Activated CD4-positive, alpha-beta T cell treated with anti-CD3 and anti-CD28 coated beads for 1 hour (primary cell): ENCODE measurements at places on chromosomes 2 and 18.

GRCh38 chr2:224586127-224586695, 1.0 kb upstream of the CUL3 start:
- DNase-seq = no peak

GRCh38 chr2:230830428-230830827, 34.3 kb upstream of the ITM2C start:
- no peak for DNase-seq

GRCh38 chr2:88658881-88659537, 31.7 kb upstream of the EIF2AK3 start:
- DNase-seq = no peak

- DNase-seq = no peak
Measured at GRCh38 chr2:142222715-142223114, 91.9 kb upstream of the LRP1B start.

- DNase-seq = no peak
Measured at GRCh38 chr2:85953476-85953875, 64.7 kb upstream of the ST3GAL5 start.

GRCh38 chr2:152349416-152349815, 14.4 kb downstream of the FMNL2 start:
- DNase-seq = no peak

DNA sequence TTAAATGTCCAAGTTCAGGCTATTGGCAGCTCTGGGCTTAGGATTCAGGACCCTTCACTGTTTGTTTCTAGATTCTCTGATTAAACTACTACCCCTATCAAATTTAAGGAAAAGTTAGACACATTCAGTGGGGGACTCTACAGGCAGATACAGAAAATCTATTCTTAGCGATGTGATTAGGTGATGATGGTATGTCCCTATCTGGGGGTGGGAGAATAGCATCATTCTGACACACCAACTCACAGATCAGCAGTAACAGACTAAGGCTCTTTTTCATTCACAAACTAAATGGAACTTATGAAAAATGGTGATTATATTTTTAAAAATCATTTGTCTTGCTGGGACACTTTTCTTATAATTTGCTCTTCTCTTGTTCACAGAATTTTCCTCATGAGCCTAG, 232.9 kb upstream of the CDH2 start:
- no peak for DNase-seq

- no peak for DNase-seq
Measured at GRCh38 chr2:90079374-90079773, 1387.9 kb downstream of the RPIA start.

GRCh38 chr2:143779021-143779420, 649.8 kb downstream of the ARHGAP15 start:
- no peak for DNase-seq

DNA sequence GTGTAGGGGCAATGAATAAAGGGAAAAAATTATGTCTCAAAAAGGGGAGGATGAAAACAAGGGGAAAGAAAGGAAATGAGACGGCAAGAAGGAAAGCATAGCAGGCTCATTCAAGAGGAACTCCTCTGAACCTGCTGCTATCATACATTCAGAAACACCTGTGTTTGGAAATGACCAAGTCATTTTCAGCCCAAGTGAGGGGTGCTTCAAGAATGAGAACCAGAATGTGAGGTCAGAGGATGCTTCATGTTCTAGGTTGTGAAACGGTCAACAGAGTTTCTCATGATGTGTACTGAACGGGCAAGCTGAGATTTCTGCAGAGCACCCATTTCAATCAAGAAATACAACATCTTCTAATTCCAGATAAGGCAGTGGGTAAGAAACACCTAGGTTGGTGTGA, 1367.2 kb upstream of the CELF4 start:
- no peak for DNase-seq

GRCh38 chr2:222594679-222595078, 61.2 kb downstream of the FARSB start:
- DNase-seq = no peak

GRCh38 chr18:55088000-55088401, 128.7 kb upstream of the CCDC68 start:
- no peak for DNase-seq

DNA sequence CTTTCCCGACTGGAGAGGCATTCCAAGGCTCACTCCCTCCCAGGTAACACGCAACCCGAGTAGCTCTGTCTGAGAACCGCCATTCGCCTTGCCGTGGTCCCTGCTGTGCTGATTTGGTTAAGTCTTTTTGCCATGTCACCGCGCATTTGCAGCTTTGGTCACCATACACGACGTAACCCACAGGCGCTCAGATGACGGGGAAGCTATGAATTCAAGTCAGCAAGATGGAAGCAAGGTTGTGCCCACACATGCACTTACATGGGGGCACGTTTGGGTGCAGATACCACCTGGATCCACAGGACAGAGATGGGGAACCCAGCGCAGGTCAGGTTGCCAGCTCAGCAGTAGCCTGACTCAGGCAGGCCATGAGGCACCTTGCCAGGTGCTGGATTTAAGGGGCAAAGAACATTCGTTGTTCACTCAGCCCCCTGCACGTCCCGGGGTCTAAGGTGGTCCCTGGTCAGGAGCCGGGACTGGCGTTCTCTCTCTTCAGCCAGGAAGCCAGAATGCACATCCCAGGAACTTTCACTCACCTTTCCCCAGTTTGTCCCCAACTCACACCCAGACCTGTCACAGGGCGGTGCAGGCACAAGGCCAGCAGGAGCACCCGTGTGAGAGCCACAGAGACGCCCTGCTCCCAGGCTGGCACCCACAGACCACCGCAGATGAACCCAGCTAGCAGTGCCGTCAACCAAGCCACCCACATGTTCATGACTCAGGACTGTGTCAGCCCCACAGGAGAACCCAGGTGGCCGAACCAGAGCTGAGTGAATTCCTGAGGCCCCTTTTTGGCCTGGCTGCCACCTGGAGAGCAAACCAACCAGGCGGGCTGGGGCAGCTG, 19.9 kb downstream of the SNED1 start:
- peak; percentile 6 for DNase-seq

DNA sequence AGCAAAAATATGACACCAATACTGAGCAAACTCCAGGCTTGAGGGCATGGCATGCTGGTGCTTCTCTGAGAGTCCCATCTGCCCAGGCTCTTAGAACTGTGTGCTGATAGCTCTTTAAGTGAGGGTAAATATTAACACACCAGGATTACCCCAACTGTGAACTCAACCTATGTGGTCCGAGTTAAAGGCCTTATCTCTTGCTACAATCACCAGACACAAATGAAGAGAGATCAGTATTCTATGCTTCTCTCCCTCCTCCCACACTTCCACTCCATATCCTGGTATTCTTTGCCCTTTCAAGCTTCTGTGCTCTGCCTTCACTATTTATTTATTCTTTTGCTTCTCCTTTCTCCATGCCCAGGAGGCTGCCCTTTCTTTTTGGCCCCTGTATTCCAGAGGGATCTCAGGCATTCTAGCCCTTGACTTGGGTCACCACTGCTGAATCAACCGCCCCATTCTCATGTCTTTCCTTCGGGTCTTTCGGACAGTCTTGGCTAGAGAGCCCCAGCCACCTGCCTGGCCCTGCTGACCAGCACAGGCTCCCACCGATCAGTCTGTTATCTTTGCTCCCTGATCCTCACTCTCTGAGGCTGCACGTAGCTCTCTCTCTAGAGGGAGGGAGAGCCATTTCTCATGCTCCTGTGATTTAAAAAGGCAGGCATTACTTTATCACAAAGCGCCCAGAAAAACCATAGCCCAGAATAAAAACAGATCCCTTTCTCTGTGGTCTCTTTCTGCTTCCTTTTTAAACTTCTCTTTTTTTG, 17.2 kb upstream of the HK2 start:
- DNase-seq = no peak

DNA sequence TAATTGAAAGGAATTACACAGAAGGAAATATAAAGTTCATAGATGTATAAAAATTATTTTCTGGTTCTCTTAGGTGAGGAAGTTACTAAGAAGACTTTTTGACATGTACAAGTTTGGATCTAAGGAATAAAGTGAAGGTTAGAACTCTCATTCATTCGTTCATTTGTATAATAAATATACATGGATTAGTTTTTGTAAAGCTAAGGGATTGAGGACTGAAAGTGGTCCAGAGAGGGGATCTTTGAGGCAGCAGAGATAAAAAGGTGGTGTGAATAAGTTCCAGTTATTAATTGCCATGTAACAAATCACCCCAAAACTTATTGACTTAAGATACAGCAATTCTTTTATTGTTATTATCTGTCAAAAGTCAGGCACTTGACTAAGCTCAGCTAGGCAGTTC, 110.1 kb upstream of the CELF4 start:
- DNase-seq = no peak

- DNase-seq = no peak
Measured at GRCh38 chr2:76314271-76315020, 603.7 kb upstream of the GCFC2 start.

GRCh38 chr2:49804111-49804510, 649.8 kb upstream of the FSHR start:
- DNase-seq = no peak

GRCh38 chr2:20415511-20415918, 31.4 kb upstream of the RHOB start:
- no peak for DNase-seq

- no peak for DNase-seq
Measured at GRCh38 chr2:241555711-241556110, 2.8 kb upstream of the BOK start.

DNA sequence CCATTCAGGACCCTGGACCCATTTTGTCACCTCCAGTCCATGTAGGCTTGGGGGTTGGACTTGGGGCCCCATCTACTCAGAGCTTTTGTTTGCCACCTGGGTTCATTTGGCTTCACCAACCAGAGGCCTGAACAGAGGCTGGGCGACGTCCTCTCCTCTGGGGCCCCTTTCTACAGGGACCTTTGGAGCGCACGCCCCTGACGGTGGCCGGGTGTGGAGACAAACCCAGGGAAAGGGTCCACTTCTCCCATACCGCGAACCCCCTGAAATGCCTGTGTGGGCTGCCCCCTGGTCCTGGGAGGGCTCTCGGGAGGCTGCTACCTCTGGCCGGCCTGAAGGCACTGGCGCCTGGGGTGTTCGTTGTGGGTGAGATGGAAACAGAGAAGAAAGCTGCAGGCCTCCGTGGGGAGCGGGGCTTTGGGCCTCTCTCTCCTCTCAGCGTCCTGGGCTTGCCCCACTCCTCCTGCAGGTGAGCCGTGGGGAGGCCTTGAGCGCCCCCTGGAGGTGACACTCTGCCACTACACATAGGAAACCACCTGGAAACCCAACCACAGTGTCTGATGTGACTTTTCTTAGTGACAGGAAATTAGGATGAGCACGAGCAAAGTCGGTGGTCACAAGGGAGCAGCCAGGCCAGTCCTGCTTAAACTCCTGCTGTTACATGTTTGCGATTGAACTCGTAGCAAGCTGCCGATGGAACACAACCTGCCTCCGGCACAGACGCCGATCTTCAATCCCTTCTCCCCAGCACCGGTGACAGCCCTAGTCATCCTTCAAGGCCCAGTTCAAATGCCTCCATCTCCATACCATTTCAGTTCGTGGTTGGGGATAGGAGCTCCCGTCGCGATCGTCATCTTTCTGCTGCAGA, 12.0 kb upstream of the NTSR2 start:
- DNase-seq = no peak

- no peak for DNase-seq
Measured at GRCh38 chr18:36392164-36392978, 94.9 kb downstream of the FHOD3 start.

GRCh38 chr18:73408469-73408868, 540.7 kb upstream of the NETO1 start:
- DNase-seq = no peak

DNA sequence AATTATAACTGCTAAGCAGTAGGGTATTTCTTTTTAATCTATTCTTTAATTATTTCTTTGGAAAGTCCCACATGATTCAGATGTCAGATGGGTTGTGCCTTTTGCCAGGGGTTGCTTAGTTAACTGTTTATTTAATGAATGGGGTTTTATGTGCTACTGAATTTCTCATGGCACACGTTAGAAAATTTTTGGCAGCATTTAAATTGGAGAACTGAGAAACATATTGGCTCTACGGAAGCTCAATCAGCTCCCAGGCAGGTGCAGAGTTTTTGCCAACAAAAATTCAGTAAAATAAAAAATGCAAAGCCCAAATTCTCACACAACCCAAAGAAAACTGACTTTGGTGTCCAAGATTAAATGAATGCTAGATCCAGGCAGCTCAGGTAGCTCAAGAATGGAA, 467.2 kb downstream of the NRXN1 start:
- no peak for DNase-seq

- DNase-seq = no peak
Measured at GRCh38 chr2:129396980-129397599, 582.4 kb upstream of the RAB6C start.

DNA sequence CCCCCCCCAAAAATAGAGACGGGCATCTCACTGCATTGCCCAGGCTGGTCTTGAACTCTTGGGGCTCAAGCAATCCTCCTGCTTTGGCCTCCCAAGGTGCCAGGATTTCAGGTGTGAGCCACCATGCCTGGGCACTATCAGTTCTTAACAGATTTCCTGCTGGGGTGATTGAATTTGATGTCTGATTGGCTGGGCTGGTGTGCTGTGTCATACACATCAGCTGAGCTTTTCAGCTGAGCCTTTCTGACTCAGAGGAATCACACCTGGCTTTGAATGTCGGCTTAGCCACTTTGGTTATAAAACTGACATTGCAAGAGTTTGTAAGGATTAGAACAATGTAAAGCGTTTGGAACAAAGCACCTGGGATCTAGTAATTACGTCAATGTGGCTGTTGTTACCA, 18.9 kb downstream of the NCAPH start:
- no peak for DNase-seq

DNA sequence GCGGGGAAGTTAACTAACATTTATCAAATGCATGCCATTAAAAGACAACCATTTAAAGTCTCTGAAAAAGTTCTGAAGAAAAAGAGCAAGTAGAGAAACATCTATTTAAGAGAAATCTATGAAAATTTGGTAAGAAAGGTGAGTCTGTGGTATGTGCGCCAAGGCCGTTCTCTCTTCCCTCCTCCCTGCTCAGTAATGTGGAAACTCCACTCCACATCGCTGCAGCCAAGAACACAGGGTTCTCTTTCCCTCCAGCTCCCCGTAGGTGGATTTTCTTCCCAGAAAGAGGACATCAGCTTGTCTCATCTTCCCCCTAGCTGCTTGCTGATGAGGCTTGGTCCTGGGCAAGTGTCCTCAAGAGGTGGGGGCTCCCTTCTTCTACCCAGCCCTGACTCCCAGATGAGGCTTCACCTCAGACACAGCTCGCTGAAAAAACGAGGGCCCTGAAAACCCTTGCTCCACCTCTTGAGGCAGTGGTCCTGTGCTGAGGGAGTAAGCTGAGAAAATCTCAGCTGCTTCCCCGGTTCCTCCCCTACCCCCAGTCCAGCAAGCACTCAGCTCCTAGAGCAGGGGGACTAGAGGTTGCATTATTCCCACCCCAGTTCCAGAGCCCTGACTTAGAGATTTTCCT, 45.8 kb upstream of the PTPRM start:
- DNase-seq = no peak

DNA sequence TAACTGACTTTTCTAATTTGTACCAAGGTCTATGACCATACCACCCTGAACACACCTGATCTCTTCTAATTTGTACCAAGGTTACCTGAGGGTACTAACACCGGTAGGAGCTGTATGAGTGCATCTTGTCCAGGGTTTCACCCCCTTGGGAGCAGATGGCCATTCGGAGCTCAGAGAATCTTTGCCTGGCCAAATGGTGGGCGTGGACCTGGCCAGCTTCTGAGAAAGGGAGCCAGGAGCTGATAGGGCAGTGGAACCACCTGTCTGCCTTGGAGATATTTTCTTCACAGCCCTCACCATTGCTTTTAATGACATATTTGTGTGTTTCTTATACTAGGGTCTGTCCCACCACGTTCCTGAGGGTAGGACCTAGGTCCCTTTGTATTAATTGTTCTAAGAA, 188.9 kb downstream of the LDLRAD4 start:
- DNase-seq = no peak
